Activated effector memory CD4-positive, alpha-beta T cell treated with Interleukin-2 at 50 U/mL for 16 hours (primary cell): ENCODE measurements at places on chromosomes 12 and 14.

- DNase-seq = no peak
Observed at GRCh38 chr12:120116441-120116791, at the start of gene RAB35. TSS of gene RAB35 (minus strand) at chr12:120116753. CDS start at chr12:120116650, 103 bp downstream.

DNA sequence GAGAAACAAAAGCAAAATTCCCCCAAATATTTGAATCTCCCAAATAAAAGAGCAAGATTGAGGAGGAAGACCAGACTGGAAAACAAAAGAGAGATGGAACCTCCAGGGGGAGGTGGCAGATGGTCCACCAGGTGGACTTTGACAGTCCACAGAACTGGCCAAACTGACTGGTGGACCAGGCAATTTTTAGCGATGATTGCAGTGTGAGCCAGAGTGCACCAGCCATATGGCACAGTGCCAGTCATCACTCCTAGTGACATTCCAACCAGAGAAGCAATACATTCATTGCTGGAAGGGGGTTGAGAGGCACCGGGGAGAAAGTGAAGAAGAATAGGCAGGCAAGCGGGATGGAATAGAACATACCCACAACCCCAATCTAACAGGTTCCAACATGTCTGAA, 182.9 kb downstream of the EXOC5 start:
- DNase-seq = no peak

DNA sequence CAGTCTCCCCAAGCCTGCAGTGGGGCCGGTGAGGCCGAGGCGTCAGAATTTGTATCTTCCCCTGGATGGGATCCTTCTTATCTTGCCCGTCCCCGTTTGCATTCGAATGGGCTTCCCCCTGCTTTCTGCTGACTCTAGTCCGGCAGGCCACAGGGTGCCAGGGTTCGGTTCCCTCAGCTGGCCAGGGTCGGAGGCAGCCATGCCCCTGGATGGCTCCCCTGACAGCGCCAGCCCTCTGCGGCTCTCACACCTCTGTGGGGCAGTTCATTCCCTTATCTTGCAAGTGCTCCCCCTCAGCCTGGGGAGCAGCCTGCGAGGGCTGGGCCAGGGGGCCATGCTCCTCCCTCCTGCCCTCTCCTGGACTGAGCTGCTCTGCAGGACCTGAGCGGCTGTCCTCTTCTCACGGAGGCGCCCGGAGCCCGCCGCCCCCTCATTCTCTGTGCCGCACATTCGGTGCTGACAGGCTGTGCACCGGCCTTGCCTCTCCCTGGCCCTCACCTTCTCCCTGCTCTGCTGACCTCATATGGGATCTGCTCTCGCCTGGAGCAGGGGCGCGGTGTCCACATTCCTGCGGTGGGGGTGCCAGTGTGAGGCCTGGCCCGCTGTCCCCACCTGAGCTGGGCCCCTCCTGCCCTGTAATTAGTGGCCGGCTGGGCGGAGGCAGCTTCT, 32.8 kb downstream of the KIF26A start:
- no peak for DNase-seq

- peak; percentile 76 for DNase-seq
Observed at GRCh38 chr14:54902143-54902520, 494 bp downstream of the GCH1 start.

DNA sequence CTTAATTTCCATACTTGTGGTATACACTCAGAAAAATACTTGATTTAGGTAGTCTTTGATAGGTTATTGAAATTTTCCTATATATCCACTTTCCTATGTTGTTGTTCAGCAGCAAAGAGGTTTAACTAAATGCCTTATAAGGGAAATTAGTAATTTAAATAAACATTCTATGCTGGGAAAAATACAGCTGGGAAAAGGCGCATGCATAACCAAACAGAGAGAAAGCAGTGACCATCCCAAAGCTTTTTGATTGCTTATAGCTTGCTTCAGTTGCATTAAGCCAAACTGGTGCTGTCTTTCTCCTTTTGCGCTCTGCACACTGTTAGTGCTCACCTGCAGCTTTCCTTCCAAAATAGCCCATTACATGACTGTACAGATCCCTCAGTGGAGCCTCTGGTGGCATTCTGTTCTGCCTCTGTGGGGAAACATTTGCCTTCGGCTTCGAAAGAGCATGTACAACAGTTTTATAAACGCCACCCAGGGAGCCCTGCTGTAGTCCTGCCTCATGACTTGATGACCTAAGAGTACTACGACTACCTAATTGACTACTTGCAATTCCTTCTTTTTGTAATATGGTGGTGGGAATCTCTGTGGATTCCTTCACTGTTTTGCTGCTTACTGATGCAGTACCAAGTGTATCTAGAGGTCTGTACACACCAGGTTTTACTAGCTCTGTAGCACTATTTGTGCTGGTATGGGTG, 120.8 kb downstream of the RALGAPA1 start:
- no peak for DNase-seq

GRCh38 chr12:132154341-132154761, 10.1 kb downstream of the NOC4L start:
- DNase-seq = no peak

GRCh38 chr12:49698619-49699545, 8.3 kb downstream of the FMNL3 start:
- no peak for DNase-seq

- DNase-seq = no peak
Observed at GRCh38 chr14:50022661-50023060, 93.7 kb downstream of the VCPKMT start.

DNA sequence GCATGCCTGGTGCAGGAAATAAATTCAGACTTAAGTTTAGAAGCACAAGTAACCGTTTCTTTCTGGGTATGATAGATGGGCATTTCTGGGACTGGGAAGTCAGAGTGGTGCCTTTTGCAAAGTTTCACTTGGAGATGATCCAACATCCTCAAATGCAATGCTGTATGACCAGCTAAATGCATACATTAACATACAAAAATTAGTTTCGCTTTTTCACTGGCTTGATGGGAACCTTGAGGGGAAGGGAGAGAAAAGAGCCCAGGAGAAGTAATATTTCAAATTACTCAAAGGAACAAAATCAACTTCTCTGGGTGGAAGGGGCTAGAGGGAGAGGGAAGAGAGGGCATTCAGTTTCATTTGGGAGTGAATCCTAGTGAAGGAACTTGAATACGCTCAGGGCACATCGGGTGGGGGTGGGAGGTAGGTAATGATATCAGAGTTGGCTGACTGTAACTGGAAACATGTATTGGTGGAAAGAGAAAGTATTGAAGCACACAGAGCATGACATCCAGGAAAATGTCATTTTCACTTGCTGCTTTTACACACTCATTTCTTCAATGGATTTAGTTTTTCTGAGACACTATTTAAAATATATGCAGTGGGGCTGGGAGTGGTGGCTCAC, 175.5 kb downstream of the PTPRO start:
- DNase-seq = no peak

DNA sequence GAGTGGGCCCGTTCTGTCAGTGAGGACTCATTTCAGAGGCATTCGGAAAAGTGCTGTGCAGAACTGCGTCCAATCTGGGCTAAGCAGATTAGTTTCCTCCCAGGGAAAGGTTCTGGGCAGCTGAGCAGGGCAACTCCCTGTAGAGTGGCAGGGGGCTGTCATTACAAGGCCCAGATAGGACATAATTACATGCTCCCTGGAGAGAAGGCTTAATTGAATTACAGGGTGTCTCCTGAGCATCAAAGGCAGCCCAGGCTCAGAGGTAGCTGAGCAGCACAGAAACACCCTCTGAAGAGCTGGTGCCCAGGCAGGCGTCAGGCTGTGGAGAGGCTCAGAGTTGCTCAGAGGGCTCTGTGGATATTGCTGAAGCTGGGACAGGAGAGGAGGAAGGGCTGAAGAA, 36.0 kb downstream of the SLC8A3 start:
- DNase-seq = no peak

GRCh38 chr12:131348646-131349045, 362.2 kb upstream of the SFSWAP start:
- no peak for DNase-seq
